H1 (cell line): ENCODE measurements at places on chromosomes 1 and 21. TPM values are rescaled to one million over a fixed set of nuclear protein-coding genes. Genes with fewer than 3 reads are reported as not detected.

VHLL gene
- total RNA-seq = not detected in 2 replicates

- no peak for DNase-seq
These were observed 99.1 kb downstream of the PTPN14 start for GRCh38 chr1:214452152-214452784.

OLFML2B gene
- 8.4 and 10.4 TPM in 2 replicates for total RNA-seq

GRCh38 chr1:94115900-94116436 is 5.0 kb downstream of the ABCA4 start:
- DNase-seq = no peak

DNA sequence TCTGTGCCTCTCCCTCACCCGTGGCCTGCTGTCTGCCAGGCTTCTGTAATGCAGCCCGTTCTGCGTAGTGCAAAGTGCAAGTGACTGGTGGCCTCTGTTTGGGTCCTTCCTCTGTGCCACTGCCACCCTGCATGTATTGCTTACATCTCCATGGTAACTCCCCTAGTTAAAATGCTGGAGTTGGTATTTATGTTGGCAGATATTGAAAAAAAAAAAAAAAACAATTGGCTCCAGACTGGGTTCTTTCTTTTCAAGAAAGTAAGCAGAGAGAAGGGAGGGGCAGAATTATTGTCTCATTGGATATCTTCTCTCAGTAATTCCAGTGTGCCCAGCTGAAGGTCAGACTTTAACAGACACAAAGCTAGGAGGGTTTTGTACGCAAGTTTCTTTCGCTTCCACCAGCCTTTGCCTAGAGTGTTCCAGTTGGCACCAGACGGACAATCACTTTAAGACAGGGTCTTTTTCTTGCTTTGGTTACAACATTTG is 242.3 kb downstream of the PBX1 start:
- DNase-seq = no peak

DNA sequence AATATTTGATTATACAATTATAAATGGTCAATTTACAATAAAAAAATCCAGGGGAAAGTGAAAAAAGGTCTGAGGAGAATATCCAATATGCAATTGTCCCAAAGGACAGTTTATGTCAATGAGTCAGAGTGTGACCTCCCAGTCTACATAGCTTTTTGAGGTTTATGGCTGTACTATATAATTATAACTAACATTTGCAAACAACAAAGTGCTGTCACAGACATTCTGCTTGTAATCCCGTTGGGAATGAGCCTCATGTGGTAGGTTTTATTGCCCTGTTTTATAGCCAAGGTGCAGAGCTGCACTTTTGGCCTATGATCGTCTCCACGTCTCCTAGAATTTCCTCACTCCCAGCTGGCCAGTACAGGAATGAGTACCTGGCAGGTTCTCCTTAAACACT is 103.8 kb downstream of the ADSS2 start:
- DNase-seq = no peak

- no peak for DNase-seq
These were observed 374.5 kb downstream of the RPS6KC1 start for GRCh38 chr1:213425376-213426030.

- DNase-seq = no peak
These were observed 286.5 kb downstream of the NFIA start for GRCh38 chr1:61368876-61369275.

DNA sequence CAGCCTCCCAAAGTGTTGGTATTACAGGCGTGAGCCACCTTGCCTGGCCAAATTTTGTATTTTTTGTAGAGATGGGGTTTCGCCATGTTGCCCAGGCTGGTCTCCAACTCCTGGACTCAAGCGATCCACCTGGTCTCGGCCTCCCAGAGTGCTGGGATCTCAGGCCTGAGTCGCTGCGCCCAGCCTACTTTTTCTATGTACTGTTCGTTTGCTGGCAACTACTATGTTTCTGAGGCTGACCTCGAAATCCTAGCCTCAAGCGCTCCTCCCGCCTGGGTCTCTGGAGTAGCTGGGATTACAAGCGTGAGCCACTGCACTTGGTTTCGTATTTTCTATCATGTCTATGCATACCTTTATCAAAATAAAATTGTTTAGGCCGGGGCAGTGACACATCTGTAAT is 675 bp upstream of the TEKT2 start:
- no peak for DNase-seq

GRCh38 chr1:193283016-193283415 is 96.6 kb upstream of the B3GALT2 start:
- no peak for DNase-seq

RAD54L gene
- 47.9 and 50.3 TPM in 2 replicates for total RNA-seq

BEND5 gene
- 6.5 and 7.5 TPM in 2 replicates for total RNA-seq

KRTAP19-3 gene
- not detected in 2 replicates for total RNA-seq

DNA sequence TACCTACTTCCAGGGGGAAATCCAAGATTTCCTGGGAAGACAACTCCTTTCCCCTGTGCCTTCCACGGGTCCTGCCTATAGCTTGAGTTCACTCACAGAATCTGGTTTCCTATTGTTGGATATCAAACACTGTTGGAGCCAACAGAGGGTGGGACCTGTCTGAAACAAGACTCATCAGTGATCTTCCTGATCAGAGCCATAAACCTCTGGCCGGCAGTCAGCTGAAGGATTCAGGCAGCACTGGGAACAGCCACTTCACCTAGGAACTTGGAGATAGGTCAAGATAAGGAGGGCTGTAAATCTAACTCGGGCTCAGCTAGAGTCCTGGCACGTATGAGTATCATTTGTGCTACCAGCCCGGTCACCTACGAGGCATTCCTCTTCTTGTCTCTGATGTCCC is 23.3 kb downstream of the SH3BP5L start:
- no peak for DNase-seq

DNA sequence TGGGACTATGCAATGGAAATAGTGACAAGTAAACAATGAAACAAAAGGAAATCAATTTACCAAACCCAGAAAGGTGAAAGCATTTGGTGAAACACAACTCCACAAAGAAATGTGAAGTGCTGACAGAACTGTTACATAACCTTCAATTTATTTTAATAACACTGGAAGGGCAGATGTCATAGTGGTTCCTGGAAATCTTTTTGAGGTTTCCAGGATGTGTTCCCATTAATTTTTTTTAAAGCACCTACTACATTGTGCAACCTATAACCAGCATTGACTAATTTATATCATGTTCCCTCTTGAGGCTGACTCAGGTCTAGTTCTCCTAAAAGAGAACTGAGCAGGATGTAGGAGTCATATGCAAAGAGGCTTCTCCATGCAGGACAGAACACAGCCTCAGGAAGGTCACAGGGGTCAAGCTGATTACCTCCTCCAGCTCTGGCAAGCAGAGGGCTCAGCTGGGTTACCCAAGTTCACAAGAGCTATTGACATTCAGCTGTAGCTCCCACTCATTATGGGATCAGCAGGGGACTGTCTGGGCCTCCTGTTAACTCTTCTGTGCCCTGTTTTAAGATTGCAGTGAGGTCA is 157.1 kb upstream of the NRIP1 start:
- peak; percentile 46 for DNase-seq

BLZF1 gene
- 9.9 and 10.3 TPM in 2 replicates for total RNA-seq

- DNase-seq = no peak
These were observed 9.8 kb downstream of the ERRFI1 start for GRCh38 chr1:8016210-8016894.

DNA sequence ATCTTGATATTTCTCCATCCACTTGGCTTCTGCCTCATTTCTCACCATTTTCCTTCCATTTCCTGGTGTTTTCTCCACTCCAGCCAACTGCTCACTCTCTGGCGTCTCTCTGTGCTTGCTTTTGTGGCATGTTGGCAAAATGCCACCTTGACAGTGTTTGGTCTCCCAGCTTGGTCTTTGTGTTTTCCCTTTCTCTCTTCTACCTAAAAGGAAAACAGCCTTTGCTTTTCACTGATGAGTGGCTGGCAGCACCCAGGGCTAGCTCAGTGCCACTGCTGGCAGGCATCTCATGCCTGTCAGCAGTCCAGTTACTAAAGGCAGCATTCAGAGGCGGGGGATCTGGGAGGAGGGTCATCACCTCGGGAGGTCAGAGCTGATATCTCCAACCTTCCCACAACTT is 55.3 kb upstream of the DSCAM start:
- DNase-seq = no peak

DNA sequence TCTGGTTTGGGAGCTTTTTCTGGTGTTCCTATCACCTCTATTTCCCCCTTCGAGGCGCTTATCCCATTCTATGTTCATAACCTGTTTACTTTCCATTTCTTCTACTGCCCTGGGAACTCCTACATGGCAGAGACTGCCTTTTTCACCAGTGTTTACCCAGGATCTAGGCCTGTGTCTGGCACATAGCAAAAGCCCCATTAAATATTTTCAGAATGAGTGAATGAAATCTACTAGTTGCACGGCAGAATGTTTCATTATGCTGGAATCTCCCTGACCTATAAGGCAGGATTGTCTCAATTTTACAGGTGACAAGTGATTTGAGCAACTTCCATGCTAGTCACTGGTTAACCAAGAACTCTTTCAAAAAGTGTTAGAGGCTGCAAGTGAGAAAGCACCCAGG is 70.1 kb downstream of the PGM1 start:
- DNase-seq = no peak

DNA sequence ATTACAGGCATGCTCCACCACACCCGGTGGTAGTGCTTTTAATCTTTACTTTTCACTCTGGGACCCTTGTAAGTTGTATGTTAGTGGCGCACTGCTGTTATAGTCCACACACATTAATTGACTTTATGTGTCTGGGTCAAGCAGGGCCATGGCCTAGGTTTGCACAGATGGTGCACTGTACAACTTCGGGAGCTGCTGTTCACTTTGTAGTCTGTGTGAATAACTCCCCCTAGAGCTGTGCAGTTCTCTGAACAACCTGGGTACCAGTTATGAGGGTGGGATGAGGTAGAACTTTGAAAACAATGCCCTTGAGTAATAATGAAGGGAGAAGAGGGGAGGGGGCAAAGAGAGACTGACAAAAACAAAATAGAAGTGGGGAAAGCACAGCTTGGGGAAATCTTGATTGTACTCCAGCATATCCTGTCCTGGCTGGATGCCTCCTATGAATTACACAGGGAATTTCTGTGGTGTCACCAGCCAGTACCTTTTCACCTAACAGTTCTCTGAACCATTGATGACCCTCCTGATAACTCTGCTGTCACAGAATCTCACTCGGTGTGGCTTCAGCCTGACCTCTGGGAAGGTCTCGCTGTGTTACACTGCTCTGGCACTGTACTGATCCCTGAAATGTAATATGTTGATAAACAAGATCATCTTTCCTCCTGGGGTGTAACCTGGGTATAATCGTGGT is 2.2 kb downstream of the PTGFRN start:
- no peak for DNase-seq

DNA sequence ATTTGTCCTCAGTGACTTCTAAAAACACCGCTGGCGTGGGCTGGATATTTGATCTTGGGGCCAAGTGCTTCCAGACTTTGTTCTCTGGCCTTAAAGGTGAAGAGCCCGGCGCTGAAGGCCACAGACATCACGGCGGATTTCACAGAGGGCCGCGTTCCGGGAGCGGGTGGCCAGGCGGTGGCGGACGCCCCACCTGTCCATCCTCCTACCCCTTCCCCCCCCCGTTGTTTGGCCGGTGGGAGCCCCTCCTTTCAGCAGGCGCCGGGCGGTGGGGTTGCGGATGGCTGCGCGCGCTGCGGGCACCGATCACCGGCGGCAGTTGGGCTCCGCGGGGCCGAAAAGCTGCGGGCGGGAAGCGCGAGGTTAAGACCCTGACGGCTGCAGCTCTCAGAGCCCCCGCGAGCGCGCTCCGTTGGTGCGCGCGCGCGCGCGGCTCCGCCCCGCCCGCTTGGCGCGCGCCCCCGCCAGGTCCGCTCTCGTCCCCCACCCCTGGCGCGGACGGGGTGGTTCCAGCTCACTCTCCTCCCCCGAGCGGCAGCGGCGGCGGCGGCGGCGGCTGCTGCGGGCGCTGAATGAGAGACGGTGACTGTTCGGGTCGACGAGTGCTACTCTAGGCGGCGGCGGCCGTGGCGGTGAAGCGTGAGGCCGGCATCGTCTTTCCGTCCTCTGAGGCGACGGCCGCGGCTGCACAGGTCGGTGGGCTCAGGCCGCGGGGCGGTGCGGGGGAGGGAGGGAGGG is at the start of gene RALGPS2:
Gene RALGPS2, plus strand, starts transcription at position 517 of the 738 bp plus-strand sequence. CDS start 51,521 bp downstream, outside the sequence.
- peak; percentile 79 for DNase-seq

RHEX gene
- total RNA-seq = not detected in 2 replicates

- DNase-seq = no peak
These were observed 173.0 kb downstream of the ADGRL4 start for GRCh38 chr1:78833491-78833890.

MFAP2 gene
- total RNA-seq = 172 and 188 TPM in 2 replicates

DNA sequence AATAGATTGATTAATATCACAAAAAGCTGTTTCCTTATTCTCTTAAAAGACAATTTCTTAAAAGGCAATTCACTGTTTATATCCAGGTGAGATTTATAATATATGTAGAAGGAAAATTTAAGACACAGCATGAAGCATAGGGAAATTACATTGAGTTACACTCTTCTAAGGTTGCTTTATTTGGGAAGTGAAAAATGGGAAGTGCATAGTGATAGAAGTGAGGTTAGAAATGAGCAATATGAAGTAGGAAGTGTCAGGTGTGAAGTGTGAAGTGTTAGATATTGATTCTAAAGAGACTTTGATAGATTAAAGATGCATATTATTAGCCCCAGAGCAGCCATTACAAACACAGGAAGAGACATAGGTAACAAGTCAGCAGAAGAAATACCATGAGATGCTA is 40.3 kb downstream of the FH start:
- no peak for DNase-seq

GRCh38 chr1:93565496-93566206 is 116.0 kb downstream of the BCAR3 start:
- no peak for DNase-seq

- no peak for DNase-seq
These were observed 447.3 kb downstream of the AGBL4 start for GRCh38 chr1:49576327-49576901.

PIGP gene
- 11.3 and 12.9 TPM in 2 replicates for total RNA-seq

KRTAP13-2 gene
- total RNA-seq = not detected in 2 replicates

DNA sequence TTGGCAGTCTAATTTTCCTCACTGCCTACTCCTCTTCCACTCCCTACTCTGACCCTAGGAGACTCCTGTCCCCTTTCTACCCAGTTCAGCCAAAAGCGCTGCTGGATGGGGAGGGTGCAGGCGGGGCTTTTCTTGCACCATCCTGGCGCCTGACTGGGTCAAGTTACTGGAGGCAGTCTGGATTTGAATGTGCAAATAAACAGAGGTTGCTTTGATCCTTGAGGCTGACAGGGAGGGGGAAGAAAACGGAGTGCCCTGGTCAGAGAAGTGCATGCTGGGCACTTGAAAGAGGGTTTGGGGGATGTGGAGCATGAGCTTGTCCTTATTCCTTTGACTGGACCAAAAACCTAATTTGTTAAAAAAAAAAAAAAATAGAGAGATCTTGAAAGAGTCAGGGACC is 76.8 kb upstream of the SOX13 start:
- peak; percentile 56 for DNase-seq

DNA sequence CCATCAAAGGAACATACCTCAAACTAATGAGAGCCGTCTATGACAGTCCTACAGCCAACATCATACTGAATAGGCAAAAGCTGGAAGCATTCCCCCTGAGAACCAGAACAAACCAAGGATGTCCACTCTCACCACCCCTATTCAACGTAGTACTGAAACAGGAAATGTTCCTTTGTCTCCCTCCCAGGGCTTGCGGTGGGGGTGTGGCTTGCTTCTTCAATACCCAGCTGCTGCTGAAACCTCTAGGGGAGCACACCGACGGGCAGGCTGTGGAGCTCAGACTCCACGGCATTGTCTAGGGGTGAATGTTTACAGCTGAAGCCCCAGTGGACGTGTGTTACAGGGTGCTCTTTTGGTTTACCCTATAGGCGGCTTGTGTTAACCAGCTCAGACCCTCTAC is 30.5 kb upstream of the B3GALT2 start:
- DNase-seq = peak; percentile 61

RPE65 gene
- not detected in 2 replicates for total RNA-seq

PLPP3 gene
- total RNA-seq = 30.6 and 33.2 TPM in 2 replicates

GRCh38 chr1:100006688-100007087 is 36.9 kb downstream of the SLC35A3 start:
- no peak for DNase-seq

SMPDL3B gene
- total RNA-seq = 53.1 and 54.7 TPM in 2 replicates
